Common myeloid progenitor, CD34-positive (primary cell): ENCODE measurements at places on chromosomes 13 and 19.
A peak's percentile ranks its signal among the peaks of the same experiment; 100 is the strongest.

DNA sequence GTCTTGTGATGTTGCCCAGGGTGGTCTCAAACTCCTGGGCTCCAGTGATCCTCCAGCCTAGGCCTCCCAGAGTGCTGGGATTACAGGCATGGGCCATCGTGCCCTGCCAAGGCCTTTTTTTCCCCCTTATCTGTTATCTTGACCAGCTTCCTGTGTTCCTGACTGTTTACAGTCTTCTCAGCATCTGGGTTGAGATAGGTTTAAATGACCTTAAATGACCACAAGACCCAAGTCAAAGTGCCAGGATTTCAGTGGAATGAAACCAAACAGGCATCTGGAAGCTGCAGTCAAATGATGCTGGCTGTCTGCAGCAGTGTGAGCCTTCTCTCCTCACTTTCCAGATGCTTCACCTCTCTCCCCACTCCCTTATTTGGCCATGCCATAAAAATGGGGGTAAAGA is 114.2 kb upstream of the CLDN10 start:
- no peak overlapping the region for H3K4me3 ChIP-seq
- no peak for DNase-seq
- H3K36me3 ChIP-seq, result no peaks in the 10 kb centered on the region
- H3K4me1 ChIP-seq, result no peaks in the 10 kb centered on the region
- H3K27ac ChIP-seq, result no peak overlapping the region

- peak overlapping the region; percentile 79 for H3K27ac ChIP-seq
- no peak for DNase-seq
- peak overlapping the region; percentile 72 for H3K4me3 ChIP-seq
- H3K27me3 ChIP-seq, result no peaks in the 10 kb centered on the region
These were observed 11.7 kb downstream of the CIC start for GRCh38 chr19:42280815-42281145.

GRCh38 chr19:6088602-6089049 is 21.7 kb downstream of the RFX2 start:
- H3K27me3 ChIP-seq, result no peaks in the 10 kb centered on the region
- no peak for DNase-seq
- peaks cover 8% of the 10 kb centered on the region for H3K4me1 ChIP-seq
- peak overlapping the region; percentile 70 for H3K27ac ChIP-seq

DNA sequence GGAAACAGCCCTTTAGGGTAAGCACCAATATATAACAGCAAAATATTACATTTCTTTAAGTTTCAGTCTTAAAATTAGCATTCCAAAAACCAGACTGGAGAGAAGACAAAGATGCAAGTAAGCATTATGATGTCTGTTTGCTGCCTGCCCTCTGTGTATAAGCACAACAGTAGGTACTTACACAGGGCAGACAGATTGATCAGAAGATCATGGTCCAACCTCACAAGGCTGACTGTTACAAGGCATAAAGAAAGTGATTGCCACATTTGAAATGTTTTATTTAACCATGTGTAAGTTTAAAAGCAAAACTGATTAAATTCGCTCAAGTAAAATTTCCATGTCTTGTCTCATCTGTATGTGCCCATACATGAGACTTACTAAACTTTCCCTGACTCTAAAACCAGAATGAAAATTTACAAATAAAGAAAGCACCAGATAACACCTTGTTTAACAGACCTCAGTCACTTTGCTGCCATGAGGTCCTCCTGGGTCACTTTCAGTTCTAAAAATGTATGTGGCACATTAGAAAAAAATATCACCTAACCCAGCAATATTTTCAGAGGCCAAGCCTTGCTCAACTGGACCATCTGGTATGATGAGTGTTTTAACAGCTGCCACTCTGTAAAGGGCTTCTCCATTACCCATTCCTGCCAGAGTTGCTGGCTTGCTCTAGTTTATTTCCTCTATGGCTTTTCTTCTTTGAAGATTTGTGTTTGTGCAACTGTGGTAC is 297.0 kb downstream of the RBM26 start:
- no peaks in the 10 kb centered on the region for H3K4me1 ChIP-seq
- H3K27ac ChIP-seq, result no peak overlapping the region
- H3K27me3 ChIP-seq, result no peaks in the 10 kb centered on the region

- H3K27me3 ChIP-seq, result no peaks in the 10 kb centered on the region
- H3K36me3 ChIP-seq, result no peaks in the 10 kb centered on the region
- H3K4me1 ChIP-seq, result peaks cover 91% of the 10 kb centered on the region
These were observed at the start of gene SIGLEC9 for GRCh38 chr19:51124729-51125128. Gene SIGLEC9 (plus strand): TSS chr19:51124906. CDS start chr19:51124975, 69 bp downstream.

DNA sequence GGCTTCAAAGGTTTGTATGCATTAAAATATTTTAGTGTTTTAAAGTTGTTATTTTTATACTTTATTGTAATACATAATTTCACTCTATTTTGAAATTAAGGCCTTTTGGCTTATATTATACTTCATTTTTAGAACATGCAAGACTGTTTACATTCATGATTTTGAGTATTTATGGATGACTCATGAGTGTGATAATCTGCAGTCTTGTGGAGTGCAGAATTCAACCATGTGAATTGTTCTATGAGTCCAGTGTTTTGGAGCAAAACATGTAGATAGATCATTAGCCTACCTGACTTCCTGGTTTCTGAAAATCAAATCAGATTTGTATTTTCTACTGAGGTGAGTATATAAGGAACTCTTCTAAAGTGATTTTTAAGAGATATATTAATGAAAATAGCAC is 241.8 kb downstream of the PCCA start:
- no peak overlapping the region for H3K4me3 ChIP-seq
- H3K4me1 ChIP-seq, result no peaks in the 10 kb centered on the region
- DNase-seq, result no peak
- H3K27ac ChIP-seq, result no peak overlapping the region

DNA sequence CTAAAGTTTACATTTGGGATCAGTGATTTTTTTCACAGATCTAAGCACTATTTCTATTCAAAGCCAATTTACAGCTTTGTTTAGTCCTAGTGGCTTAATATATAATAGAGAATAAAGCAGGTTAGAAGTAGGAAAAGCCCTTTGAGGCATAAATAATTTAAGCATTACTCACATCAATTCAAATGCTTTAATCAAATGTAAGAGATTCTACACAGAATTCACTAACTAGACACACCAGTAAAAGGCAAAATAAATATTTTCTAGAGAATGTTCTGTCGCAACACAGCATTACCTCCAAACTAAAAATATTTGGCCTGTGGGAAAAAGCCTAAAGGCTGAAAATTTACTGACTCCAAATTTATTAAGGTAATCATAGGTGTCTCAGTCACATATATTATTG is 31.3 kb downstream of the KCTD12 start:
- no peak for DNase-seq
- no peaks in the 10 kb centered on the region for H3K27me3 ChIP-seq
- no peak overlapping the region for H3K4me3 ChIP-seq
- H3K4me1 ChIP-seq, result no peaks in the 10 kb centered on the region
- H3K27ac ChIP-seq, result no peak overlapping the region

- H3K36me3 ChIP-seq, result no peaks in the 10 kb centered on the region
- no peak for DNase-seq
- peaks cover 7% of the 10 kb centered on the region for H3K4me1 ChIP-seq
- no peak overlapping the region for H3K4me3 ChIP-seq
These were observed 5.5 kb upstream of the CCNE1 start for GRCh38 chr19:29806098-29806866.

GRCh38 chr19:58042495-58043340 is 8.9 kb downstream of the ZSCAN1 start:
- no peaks in the 10 kb centered on the region for H3K27me3 ChIP-seq
- no peak overlapping the region for H3K27ac ChIP-seq
- peaks cover 13% of the 10 kb centered on the region for H3K4me1 ChIP-seq
- no peak overlapping the region for H3K4me3 ChIP-seq

DNA sequence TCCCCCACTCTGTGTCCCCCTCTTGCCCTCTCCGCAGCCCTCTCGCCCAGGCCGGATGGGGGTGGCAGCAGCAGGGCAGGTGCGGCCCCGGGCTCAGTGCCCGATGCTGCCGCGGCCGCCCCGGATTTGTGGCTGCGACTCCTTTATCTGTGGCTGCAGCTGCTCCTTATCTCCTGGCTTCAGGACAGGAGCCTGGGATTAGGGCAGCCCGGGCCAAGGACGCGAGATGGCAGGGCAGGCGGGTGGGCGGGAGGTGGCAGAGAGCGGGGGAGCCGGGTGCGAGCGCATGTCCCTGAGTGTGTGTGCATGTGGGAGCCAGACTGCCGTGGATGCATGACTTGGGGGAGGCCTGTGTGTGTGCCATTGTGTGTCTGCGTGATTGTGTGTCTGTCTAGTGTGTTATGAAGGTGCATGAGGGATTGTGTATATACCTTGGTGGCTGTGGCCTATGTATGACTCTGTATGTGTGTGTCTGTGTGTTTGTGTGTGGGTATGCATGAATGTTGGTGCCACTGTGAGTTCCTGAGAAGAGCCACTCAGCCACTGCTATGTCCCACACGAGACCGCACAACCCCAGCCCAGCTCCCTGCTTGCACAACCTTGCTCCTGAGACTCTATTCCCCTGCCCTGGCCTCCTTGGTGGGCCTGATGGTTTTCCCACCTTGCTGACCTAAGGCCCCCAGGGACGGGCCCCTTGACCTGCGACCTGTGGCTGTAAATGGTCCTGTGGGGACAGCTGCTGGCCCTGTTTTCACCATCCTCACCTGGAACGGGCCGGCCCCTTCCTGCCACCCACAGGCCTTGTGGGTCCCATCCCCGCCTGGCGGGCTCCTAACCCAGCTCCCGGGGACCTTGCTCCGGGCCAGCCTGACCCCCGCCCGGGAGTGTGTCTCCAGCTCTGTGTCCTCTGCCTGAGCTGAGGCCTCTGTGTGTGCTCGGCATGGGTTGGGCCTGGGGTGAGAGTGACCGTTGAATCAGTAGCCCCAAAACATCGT is 5.3 kb upstream of the NRTN start:
- H3K4me3 ChIP-seq, result no peak overlapping the region
- DNase-seq, result peak; percentile 93
- no peaks in the 10 kb centered on the region for H3K4me1 ChIP-seq
- no peaks in the 10 kb centered on the region for H3K27me3 ChIP-seq
- H3K36me3 ChIP-seq, result no peaks in the 10 kb centered on the region

DNA sequence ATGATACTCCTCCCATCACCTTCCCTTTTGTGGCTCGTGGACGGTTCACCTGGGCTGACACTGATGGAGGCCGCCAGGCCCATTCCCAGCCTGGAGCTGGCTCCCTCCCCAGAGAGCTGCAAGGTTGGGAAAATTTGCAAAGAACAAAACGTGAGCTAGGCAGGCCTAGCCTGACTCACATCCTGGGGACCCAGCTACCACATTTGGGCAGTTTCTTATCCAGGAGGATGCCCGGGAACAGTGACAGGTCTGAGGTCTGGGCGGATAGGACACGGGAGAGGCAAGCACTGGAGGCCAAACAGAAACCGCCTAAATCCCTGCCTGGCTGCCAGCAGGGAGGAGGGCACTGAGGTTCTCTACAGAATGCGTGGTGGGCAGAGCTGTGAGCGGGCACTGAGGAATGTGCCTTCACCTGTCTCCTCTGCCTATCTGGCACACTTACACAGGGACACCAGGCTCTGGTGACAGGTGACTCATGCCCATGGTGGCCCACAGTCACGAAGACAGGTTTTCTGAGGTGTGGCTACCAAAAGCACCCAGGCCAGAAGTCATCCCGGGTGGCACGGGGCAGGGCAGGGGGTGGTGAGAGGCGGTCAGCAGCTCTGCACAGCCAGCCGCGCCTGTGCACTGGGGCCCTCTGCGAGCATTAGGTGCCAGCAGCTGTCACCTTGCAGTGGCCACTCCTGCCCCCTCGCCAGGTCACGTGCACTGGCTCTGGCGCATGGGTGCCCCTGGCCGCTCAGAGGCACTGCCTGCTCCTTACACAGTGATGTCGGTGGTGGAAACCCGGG is 23.2 kb downstream of the SH3GL1 start:
- DNase-seq, result no peak
- no peak overlapping the region for H3K27ac ChIP-seq
- peaks cover 4% of the 10 kb centered on the region for H3K36me3 ChIP-seq
- peaks cover 50% of the 10 kb centered on the region for H3K4me1 ChIP-seq
- no peak overlapping the region for H3K4me3 ChIP-seq

DNA sequence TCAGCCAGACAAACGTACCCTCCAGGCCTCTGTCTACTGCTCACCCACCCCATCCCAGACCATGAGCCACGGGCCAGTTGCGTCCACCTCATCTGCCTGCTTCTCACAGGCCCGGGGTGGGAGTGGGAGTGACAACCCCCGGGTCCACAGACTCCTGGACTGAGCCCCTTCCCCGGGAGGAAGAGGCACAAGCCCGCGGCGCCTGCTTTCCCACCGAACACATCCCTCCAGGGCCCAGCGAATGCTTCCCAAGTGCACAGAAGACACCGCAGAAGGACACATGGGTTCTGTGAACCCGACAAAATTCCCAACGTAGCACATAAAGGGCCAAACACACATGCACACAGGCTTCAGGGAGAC is 18.0 kb upstream of the PLPP2 start:
- no peak for DNase-seq
- no peak overlapping the region for H3K27ac ChIP-seq
- H3K4me1 ChIP-seq, result no peaks in the 10 kb centered on the region
- no peak overlapping the region for H3K4me3 ChIP-seq
- H3K36me3 ChIP-seq, result peaks cover 73% of the 10 kb centered on the region

DNA sequence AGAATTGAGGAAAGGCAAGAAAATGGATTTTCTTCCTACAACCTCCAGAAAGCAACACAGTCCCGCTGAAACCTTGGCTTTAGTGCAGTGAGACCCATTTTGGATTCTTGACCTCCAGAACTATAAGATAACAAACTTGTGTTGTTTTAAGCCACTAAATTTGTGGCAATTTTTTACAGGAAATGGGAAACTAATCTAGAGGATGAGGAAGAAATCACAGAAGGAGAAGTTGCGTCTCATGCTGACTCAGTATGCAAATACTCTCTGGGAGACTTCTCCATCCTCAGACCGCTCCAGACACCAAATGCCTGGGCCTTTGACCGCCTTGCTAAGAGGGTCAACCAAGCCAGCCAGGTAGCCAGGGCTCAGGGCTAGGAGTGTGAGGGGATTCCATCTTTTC is 13.1 kb upstream of the CEACAM16 start:
- no peak overlapping the region for H3K27ac ChIP-seq
- H3K4me1 ChIP-seq, result peaks cover 19% of the 10 kb centered on the region
- H3K27me3 ChIP-seq, result no peaks in the 10 kb centered on the region
- DNase-seq, result peak; percentile 32

DNA sequence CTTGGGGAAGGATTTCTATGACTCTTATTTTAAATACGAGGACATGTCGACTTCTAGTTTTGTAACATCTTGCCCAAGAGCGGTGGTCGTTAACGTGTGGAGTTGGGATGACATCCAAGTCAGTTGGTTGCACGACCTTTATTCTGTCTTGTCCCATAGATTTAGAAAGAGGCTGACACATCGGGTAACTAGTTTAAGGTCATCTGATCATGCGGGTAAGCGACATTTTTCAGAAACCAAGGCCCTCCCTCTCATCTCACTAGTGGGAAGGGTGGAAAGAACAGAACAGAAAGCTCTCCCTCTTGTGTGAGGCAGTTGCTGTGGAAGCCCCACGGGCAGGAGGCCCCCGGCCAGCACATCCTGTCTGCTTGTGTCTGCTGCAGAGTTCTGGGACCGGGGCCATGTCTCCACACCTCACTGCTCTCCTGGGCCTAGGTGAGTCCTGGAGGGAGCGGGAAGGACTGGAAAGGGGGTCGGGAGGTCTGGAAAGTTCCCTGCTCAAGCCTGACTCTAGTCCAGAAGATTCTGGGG is at the start of gene LAIR2:
Gene LAIR2 (plus strand): TSS at position 314 of the 531 bp plus-strand sequence. CDS start 88 bp downstream, at position 402.
- no peak for DNase-seq
- H3K4me1 ChIP-seq, result peaks cover 3% of the 10 kb centered on the region
- no peak within 1 kb of the TSS for H3K27ac ChIP-seq
- no peak within 1 kb of the TSS for H3K4me3 ChIP-seq
- no peaks in the 10 kb centered on the region for H3K27me3 ChIP-seq
- H3K36me3 ChIP-seq, result no peaks in the 10 kb centered on the region

GRCh38 chr13:112713517-112714253 is 23.8 kb downstream of the ATP11A start:
- H3K4me1 ChIP-seq, result no peaks in the 10 kb centered on the region
- no peak for DNase-seq
- H3K27ac ChIP-seq, result no peak overlapping the region
- no peaks in the 10 kb centered on the region for H3K27me3 ChIP-seq

- H3K4me1 ChIP-seq, result no peaks in the 10 kb centered on the region
- no peak for DNase-seq
- H3K27ac ChIP-seq, result no peak overlapping the region
- no peaks in the 10 kb centered on the region for H3K36me3 ChIP-seq
These were observed 351.6 kb upstream of the KLF12 start for GRCh38 chr13:74485757-74486156.
